ENCODE measurements at places on chromosomes 4 and X. TPM values are rescaled to one million over a fixed set of nuclear protein-coding genes. Genes with fewer than 3 reads are reported as not detected.

POU3F4 gene
- total RNA-seq, result not detected

LRP2BP gene
- total RNA-seq, result 0.93 TPM

- no peak for DNase-seq
Observed at GRCh38 chrX:115268421-115268820, 21.1 kb upstream of the LUZP4 start.

DNA sequence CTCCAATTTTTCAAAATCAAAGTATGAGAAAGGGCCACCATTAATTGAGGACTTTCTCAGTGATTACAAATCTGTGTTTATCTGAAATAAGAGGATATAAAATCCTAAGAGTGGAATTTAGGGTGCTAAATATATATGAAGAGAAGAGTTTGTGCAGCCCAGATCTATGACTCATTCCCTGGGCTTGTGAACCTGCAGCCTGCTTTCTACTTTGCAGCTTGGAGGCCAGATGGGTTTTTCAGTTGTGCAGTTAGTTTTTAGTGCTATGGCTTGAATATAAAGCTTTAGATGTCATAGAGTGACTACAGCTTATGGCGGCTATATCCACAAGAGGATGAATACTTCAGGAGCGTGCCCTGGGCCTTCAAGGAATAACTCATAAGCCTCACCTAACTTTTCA is 1391.1 kb downstream of the FSTL5 start:
- no peak for DNase-seq

- DNase-seq, result no peak
Observed at GRCh38 chr4:41644915-41645295, 103.6 kb downstream of the PHOX2B start.

DNA sequence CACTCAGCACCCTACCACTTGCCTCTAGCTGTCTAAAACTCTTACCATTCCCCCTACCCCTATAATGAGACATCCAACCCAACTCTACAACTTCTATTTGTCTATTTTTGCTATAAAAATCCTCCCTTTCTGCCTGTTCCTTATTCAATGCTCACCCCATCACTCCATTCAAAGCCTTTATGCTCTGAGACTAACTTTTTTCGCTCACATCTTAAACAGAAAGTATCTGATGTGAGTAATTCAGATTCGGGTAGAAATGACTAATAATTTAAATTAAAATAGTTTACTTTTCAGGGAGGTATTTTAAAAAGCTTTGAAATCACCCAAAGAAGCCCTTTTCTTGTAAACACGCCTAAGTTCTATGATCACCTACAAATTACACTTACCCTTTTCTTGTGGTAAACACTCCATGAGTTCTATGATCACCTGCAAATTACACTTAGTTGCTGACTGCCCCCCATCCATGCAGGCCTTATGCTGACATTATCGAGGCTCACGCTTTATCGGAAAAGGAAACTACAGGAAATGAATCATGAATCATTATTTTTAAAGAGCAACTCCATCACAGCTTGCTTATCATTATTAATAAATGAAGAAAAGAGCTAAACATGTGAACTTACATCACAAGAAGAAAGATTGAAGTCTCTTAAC is 168.7 kb upstream of the PPP1R2C start:
- no peak for DNase-seq

DNA sequence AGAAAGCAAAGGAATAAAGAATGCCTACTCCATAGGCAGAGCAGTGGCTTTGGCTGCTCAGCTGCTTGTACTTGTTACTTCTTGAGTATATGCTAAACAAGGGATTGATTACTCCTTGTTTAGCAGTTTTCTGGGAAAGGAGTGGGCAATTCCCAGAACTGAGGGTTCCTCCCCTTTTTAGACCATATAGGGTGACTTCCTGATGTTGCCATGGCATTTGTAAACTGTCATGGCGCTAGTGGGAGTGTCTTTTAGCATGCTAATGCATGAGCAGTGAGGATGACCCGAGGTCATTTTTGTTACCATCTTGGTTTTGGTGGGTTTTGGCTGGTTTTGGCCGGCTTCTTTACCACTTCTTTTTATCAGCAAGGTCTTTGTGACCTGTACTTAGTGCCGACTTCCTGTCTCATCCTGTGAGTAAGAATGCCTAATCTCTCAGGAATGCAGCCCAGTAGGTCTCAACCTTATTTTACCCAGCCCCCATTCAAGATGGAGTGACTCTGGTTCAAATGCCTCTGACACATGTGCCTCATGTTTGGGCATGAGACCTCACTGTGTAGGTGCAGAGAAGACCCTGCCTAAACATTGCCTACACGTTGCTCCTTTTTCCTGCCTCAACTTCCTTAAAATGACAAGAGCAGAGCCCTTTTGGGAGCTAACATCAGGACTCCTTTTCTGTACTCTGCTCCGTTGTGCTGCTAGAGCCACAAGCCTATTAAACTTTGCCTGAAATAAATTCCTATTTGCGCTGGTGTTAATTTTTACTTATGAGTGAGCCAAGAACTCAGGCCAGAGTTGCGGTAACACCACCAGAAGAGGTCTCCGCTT is 21.0 kb upstream of the UBA6 start:
- DNase-seq, result no peak

Measured in psoas muscle (tissue), 8 donors.